Stimulated activated CD8-positive, alpha-beta memory T cell treated with anti-CD3 and anti-CD28 coated beads, Interleukin-4, amount 100 ng/mL, for 1 hour (primary cell): ENCODE measurements at places on chromosomes 7 and 10.

DNA sequence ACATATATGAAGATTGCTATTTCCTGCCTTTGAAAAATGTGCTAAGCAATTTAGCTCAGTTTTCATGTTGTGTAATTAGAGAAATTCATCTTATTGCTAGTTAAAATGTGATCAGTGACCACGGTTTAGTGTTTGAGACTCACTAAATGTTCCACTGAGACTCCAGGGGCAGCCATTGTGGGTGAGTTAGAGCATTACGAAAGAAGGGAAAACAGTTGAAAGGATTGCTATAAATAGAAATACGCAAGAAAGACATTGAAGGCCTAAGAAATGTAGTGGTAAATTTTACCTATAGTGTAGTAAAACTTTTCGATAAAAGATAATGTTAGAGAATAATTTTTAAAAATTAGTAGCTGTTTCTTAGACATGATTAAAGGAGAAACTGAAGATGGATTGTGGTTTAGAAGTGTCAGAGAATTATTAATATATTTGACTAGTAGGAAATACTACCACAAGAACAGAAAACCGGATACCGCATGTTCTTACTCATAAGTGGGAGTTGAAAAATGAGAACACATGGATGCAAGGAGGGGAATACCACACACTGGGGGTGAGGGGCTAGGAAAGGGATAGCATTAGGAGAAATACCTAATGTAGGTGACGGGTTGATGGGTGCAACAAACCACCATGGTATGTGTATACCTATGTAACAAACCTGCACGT, 394.5 kb downstream of the SEMA3D start:
- DNase-seq: no peak

DNA sequence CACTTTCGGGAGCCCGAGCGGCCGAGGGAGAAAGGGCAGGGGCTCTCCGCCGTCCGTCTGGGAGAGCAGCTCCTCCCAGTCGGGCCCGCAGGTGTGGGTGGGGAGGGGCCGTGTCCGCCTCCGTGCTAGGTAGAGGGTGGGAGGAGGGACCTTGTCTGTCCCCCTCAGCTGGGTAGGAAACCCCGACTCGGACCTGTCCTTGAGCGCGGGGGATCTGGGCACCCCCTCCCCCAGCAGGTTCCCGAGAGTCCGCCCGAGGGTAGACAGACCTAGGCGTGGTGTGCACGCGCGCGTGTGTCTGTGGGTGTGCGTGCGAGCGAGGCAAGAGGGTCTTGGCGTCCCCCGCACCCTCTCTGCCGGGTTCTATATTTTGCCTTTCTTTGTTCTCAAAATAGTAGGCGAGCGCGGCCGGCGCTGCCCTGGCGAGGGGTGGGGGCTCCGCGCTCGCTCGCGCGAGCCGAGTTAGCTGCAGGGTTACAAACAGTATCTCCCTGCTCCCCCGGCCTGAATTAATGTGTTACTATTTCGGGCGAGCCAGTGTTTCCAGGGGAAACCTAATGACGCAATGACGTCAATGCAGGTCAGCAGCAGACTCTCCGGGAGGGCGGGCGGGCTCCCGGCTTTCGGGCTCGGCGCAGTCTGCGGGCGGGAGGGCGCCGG, 73.9 kb upstream of the LEP start:
- DNase-seq: no peak

DNA sequence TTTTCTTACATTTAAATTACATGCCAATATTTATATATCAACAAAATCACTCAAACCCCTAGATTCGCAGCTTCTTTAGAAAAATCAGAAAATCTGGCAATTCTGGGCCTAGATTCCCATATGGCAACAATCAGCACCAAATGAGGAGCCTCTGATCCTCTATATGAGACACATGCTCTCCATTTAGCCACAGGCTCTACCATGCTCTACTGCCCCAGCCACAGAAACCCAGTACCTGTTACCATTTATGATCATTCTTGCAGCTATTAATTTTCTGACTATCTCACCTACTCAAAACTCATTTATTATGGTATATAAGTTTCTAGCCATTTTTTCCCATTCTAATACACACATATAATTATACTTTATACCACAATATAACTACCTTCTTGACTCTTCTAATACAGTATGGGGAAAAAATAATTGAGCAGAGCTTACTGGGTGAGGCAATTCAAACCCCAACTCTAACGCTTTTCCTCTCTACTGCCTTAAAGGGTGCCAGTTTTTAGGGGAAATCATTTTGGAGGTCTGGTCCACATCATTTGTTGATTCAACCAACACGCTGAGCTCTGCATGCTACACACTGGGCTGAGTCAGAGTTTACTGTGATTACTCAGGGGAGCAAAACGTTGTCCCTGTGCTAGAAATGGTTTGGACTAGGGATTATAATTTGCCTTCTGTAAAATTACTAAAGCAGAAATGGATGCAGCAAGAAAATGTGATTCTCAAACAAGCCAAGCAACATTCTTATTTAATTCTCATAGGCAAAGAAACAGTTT, 11.6 kb downstream of the PDLIM1 start:
- no peak for DNase-seq

GRCh38 chr10:103458720-103459119, at the start of gene CALHM1:
CALHM1 (minus strand) TSS chr10:103458900; CDS start chr10:103458751, 149 bp downstream.
- DNase-seq: no peak

GRCh38 chr10:132539894-132540293, 2.3 kb downstream of the INPP5A start:
- DNase-seq: no peak

- no peak for DNase-seq
Observed at GRCh38 chr7:131905471-131905973, 349.1 kb upstream of the PODXL start.

GRCh38 chr7:128271471-128271941, 30.4 kb downstream of the LEP start:
- DNase-seq: no peak

GRCh38 chr10:78715435-78715834, 353.3 kb upstream of the ZMIZ1 start:
- no peak for DNase-seq

GRCh38 chr10:129096065-129096984, 370.7 kb upstream of the MGMT start:
- no peak for DNase-seq

- DNase-seq: no peak
Observed at GRCh38 chr7:105875505-105875904, 894 bp downstream of the ATXN7L1 start.
